ENCODE measurements at places on chromosomes 3 and 15.
A peak's percentile ranks its signal among the peaks of the same experiment; 100 is the strongest.

GRCh38 chr15:62999923-63000561, 42.5 kb upstream of the TPM1 start:
- H3K4me3 ChIP-seq = no peak overlapping the region
- no peaks in the 10 kb centered on the region for H3K4me1 ChIP-seq
- no peaks in the 10 kb centered on the region for H3K36me3 ChIP-seq
- no peaks in the 10 kb centered on the region for H3K27me3 ChIP-seq
- DNase-seq = no peak

GRCh38 chr3:154228561-154229216, 95.6 kb downstream of the DHX36 start:
- H3K4me1 ChIP-seq = no peaks in the 10 kb centered on the region
- H3K4me3 ChIP-seq = no peak overlapping the region
- no peak for DNase-seq
- peaks cover 7% of the 10 kb centered on the region for H3K27me3 ChIP-seq

DNA sequence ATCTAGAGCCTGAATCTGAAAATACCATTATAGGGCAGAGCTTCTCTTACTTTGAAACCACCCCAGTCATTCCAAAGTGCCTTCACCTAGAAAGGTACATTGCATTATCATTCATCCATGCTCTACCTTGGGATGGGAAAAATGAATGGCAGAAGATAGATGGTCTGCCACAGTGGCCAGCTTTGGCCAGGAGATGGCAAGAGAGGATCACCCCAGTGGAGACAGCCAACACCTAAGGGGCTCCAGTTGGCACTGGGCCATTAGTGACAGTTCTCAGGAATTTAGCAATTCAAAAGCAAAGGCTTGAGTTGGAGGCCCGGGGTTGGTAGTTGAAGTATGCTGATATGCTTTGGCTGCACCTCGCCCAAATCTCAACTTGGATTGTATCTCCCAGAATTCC, 253.6 kb upstream of the MRPL3 start:
- no peaks in the 10 kb centered on the region for H3K36me3 ChIP-seq
- no peaks in the 10 kb centered on the region for H3K4me1 ChIP-seq
- no peak overlapping the region for H3K27ac ChIP-seq
- DNase-seq = no peak
- no peaks in the 10 kb centered on the region for H3K27me3 ChIP-seq

- no peak overlapping the region for H3K4me3 ChIP-seq
- peak; percentile 39 for DNase-seq
- no peaks in the 10 kb centered on the region for H3K27me3 ChIP-seq
- H3K36me3 ChIP-seq = peaks cover 3% of the 10 kb centered on the region
- no peak overlapping the region for H3K27ac ChIP-seq
- peaks cover 4% of the 10 kb centered on the region for H3K4me1 ChIP-seq
Observed at GRCh38 chr3:188431553-188431952, 277.6 kb downstream of the LPP start.

GRCh38 chr3:105274958-105275357, 91.8 kb upstream of the ALCAM start:
- H3K27me3 ChIP-seq = no peaks in the 10 kb centered on the region
- H3K36me3 ChIP-seq = no peaks in the 10 kb centered on the region
- DNase-seq = no peak
- H3K4me3 ChIP-seq = no peak overlapping the region

DNA sequence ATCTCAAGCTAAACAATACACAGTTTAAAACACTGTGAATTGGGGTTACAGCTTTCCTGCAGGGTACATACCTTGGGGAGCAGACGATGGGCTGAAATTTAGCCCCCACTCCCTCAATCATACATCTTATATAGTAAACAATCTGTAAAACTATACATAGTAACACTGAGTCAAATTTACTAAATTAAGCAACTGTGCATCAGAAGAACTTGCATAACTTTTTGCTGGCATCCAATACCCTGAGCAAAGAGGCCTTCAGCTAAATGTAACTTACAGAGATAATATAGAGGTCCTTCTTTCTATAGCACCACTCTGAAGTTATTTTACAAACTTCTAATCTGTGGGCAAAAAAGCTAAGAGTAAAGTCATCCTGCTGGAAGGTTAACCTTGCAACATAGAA, 603.6 kb upstream of the TGFBR2 start:
- no peak for DNase-seq
- no peak overlapping the region for H3K4me3 ChIP-seq
- no peaks in the 10 kb centered on the region for H3K4me1 ChIP-seq
- no peaks in the 10 kb centered on the region for H3K27me3 ChIP-seq

DNA sequence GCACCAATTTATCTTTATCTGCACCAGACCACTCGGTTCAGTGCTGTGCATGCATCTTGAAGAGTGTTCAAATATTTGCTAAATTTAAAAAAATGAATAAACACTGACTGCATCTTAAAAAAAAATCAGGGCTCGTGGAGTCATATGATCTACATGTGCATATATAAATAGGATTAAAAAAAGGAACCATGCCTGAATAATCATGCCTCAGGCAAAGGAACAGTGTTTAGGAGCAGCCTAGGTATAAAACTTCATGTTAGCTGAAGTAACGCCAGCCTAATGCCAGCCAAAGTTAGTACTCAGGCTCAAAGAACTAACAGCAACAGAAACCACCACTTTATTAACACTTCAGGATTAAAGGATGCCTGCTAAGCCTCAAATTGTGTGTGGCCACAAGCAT, 9.5 kb downstream of the ABCC5 start:
- H3K4me3 ChIP-seq = no peak overlapping the region
- DNase-seq = no peak
- no peaks in the 10 kb centered on the region for H3K27me3 ChIP-seq
- H3K36me3 ChIP-seq = no peaks in the 10 kb centered on the region
- no peak overlapping the region for H3K27ac ChIP-seq
- peaks cover 5% of the 10 kb centered on the region for H3K4me1 ChIP-seq

DNA sequence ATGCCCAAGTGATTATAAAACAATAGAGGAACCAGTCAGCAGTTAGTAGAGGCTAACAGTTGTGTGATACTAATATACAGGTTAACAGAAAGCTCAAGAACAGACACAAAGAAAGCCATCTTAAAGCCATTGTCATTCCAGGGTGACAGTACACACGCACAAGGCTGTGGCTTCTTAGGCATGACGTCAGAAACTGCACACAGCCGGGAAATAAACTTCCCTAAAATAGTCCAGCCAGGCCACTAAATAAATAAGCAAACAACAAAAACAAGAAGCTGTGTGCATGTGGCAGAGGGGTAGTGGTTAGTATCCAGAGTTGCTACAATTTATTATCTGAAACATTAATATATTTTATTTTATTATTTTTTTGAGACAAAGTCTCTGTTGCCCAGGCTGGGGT, 49.8 kb downstream of the PPCDC start:
- H3K36me3 ChIP-seq = no peaks in the 10 kb centered on the region
- H3K27ac ChIP-seq = no peak overlapping the region
- no peaks in the 10 kb centered on the region for H3K27me3 ChIP-seq
- no peak overlapping the region for H3K4me3 ChIP-seq
- no peak for DNase-seq

DNA sequence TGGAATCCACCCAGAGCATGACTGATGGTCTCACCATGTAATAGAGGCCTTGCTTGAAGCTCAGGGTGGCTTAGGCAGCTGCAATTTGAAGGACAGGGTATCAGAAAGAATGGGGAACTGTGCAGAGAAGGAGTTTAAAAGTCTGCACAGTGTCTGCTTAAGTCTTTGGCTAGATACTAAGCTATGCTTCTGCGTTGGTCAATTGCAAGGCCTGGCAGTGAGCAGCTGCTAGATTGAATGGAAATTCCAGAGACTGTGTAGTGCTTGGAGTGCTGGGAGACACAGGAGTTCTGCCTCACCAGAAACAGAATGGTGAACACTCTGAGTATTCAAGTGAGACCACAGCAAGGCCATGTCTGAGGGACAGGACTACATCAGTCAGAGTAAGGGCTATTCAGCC, 17.3 kb upstream of the ATP10A start:
- DNase-seq = no peak
- no peaks in the 10 kb centered on the region for H3K27me3 ChIP-seq
- no peaks in the 10 kb centered on the region for H3K4me1 ChIP-seq
- no peak overlapping the region for H3K4me3 ChIP-seq
- H3K27ac ChIP-seq = no peak overlapping the region
- H3K36me3 ChIP-seq = no peaks in the 10 kb centered on the region

DNA sequence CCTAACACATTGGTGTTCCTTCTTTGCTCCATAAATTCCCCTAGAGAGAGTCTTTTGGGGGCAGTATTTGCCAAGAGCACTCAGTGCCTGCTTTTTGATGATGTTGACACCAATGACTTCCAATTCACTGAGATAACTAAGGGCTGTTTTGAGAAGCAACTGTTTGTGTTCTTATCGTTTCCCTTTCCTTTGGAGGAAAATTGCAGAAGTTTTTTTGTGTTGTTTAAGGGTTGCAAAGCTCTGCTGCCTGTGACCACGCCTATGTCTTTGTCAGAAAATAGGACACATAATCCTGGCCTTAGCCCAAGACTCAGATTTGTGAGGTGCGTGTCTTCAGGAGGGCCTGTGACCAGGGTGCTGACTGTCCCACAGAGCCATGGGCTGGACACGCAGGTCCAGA, 99.6 kb downstream of the FAM43A start:
- DNase-seq = no peak
- no peak overlapping the region for H3K4me3 ChIP-seq
- H3K36me3 ChIP-seq = no peaks in the 10 kb centered on the region
- no peaks in the 10 kb centered on the region for H3K4me1 ChIP-seq
- no peak overlapping the region for H3K27ac ChIP-seq

GRCh38 chr3:183824761-183825455, 469 bp downstream of the MAP6D1 start:
- peaks cover 5% of the 10 kb centered on the region for H3K36me3 ChIP-seq
- H3K27ac ChIP-seq = no peak overlapping the region
- peaks cover 12% of the 10 kb centered on the region for H3K4me1 ChIP-seq
- H3K4me3 ChIP-seq = peak overlapping the region; percentile 51
- DNase-seq = peak; percentile 36

- no peak for DNase-seq
- H3K27me3 ChIP-seq = no peaks in the 10 kb centered on the region
- H3K4me3 ChIP-seq = no peak overlapping the region
Observed at GRCh38 chr15:31266712-31267111, 59.9 kb upstream of the KLF13 start.

- H3K27me3 ChIP-seq = peaks cover 91% of the 10 kb centered on the region
- H3K27ac ChIP-seq = no peak overlapping the region
- no peak for DNase-seq
- H3K4me3 ChIP-seq = no peak overlapping the region
- H3K4me1 ChIP-seq = peaks cover 13% of the 10 kb centered on the region
Observed at GRCh38 chr15:37106490-37107001, 6.2 kb upstream of the MEIS2 start.

- peaks cover 7% of the 10 kb centered on the region for H3K4me1 ChIP-seq
- no peak overlapping the region for H3K4me3 ChIP-seq
- H3K36me3 ChIP-seq = peaks cover 4% of the 10 kb centered on the region
- no peak for DNase-seq
- no peak overlapping the region for H3K27ac ChIP-seq
Observed at GRCh38 chr3:195407531-195408409, 35.0 kb downstream of the ACAP2 start.

GRCh38 chr3:164940745-164941144, 137.6 kb downstream of the SI start:
- DNase-seq = no peak
- no peaks in the 10 kb centered on the region for H3K36me3 ChIP-seq
- no peak overlapping the region for H3K27ac ChIP-seq
- no peak overlapping the region for H3K4me3 ChIP-seq
- no peaks in the 10 kb centered on the region for H3K4me1 ChIP-seq

- no peaks in the 10 kb centered on the region for H3K36me3 ChIP-seq
- no peaks in the 10 kb centered on the region for H3K27me3 ChIP-seq
- no peaks in the 10 kb centered on the region for H3K4me1 ChIP-seq
- no peak for DNase-seq
- no peak overlapping the region for H3K27ac ChIP-seq
Observed at GRCh38 chr15:45156744-45157455, 27.1 kb downstream of the DUOX1 start.

- H3K36me3 ChIP-seq = no peaks in the 10 kb centered on the region
- no peak overlapping the region for H3K4me3 ChIP-seq
- H3K27me3 ChIP-seq = no peaks in the 10 kb centered on the region
- DNase-seq = no peak
- H3K27ac ChIP-seq = no peak overlapping the region
Observed at GRCh38 chr3:14719006-14719405, 44.1 kb downstream of the C3orf20 start.

DNA sequence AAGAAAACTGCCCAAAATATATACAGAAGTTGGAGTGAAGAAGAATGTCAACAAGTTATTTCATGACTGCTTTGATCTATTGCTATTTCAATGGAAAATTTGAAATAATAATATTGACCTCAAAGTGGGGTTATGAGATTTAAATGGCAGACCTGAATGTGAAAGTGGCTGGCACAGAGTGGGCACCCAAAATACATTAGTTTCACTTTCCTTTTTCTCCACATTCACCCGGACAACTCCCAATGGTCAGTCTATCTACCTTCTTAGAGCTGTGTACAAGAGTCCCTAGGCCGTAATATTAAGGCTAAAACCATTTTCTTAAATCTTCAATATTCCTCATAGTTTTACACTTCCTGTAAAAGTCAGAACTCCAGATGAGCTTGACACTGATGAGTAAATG, 61.6 kb upstream of the ETV5 start:
- no peak for DNase-seq
- no peak overlapping the region for H3K27ac ChIP-seq
- H3K4me3 ChIP-seq = no peak overlapping the region
- H3K4me1 ChIP-seq = no peaks in the 10 kb centered on the region
- no peaks in the 10 kb centered on the region for H3K27me3 ChIP-seq
- H3K36me3 ChIP-seq = no peaks in the 10 kb centered on the region

GRCh38 chr3:71942432-71943187, 157.7 kb upstream of the PROK2 start:
- no peaks in the 10 kb centered on the region for H3K36me3 ChIP-seq
- H3K27me3 ChIP-seq = no peaks in the 10 kb centered on the region
- DNase-seq = no peak
- H3K4me1 ChIP-seq = no peaks in the 10 kb centered on the region

DNA sequence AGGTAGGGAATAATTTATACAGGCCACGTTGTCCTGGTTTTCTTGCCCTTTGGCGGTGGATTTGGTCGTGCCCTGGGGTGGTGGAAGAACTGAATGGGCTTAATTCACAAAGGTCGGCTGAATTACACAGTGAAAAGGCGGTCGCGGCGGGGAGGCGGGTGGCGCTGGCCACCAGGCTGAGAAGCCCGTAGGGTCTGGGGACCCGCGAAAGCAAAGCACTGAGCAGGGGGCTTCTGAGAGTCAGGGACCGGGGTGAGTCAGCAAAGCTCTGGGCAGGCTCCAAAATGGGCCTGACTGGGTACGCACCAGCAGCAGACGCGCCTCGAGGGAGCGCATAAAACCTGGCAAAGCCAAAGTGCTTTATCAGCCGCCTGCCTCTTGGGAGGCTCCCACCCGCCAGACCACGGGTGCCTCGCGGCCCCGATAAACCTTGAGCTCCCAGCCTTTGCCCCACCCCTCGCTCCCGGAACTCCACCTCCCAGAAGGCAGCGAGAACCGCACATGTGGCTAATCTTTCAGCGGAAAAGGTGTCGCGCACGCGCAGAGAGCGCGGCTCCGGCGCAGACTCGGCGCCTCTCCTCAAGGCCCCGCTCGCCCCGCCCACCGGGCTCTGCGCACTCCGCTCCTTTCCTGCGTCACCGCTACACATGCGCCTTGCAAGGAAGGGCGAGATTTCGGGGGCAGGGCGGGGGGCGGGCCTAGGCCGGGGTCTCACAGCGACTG, 377 bp upstream of the ABCF3 start:
- peak; percentile 99 for DNase-seq
- no peaks in the 10 kb centered on the region for H3K27me3 ChIP-seq
- peak overlapping the region; percentile 69 for H3K27ac ChIP-seq
